ENCODE measurements at places on chromosomes 3 and 15. TPM values are rescaled to one million over a fixed set of nuclear protein-coding genes. Genes with fewer than 3 reads are reported as not detected.

LRRC31 gene
- total RNA-seq = not detected

SLC41A3 gene
- 77.4 TPM for total RNA-seq

SENP8 gene
- 1.3 TPM for total RNA-seq

CHCHD4 gene
- 8.2 TPM for total RNA-seq

SAMD7 gene
- total RNA-seq = not detected

UBXN7 gene
- 21.9 TPM for total RNA-seq

EBLN2 gene
- 7.5 TPM for total RNA-seq

RRP9 gene
- 21.4 TPM for total RNA-seq

ARIH2 gene
- total RNA-seq = 70.8 TPM

CLRN1 gene
- not detected for total RNA-seq

All from vein endothelial cell (primary cell).